ENCODE measurements at places on chromosomes 7 and 10. TPM values are rescaled to one million over a fixed set of nuclear protein-coding genes. Genes with fewer than 3 reads are reported as not detected.

GRCh38 chr7:26688388-26688787 lies 176.0 kb downstream of the SKAP2 start:
- no peak for DNase-seq

Gene SLC18A3
- total RNA-seq, result 0.12 TPM

DNA sequence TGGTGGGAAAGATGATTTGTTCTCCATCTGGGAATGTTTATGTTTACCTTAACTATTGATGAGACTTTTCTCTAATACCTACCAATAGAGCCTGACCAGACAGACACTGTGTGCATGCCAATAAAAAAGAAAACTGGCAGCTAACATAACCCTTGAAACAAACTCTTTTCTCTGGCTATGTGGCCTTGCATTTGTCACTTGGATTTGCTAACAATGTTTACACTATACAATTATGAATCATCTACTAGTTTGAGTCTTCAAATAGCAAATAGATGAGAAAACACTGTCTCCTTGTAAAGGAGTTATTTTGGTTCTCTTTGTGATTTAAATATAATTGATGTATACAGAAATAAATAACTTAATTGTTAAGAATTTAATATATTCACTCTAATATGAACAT lies 273.1 kb downstream of the SEMA3D start:
- no peak for DNase-seq

DNA sequence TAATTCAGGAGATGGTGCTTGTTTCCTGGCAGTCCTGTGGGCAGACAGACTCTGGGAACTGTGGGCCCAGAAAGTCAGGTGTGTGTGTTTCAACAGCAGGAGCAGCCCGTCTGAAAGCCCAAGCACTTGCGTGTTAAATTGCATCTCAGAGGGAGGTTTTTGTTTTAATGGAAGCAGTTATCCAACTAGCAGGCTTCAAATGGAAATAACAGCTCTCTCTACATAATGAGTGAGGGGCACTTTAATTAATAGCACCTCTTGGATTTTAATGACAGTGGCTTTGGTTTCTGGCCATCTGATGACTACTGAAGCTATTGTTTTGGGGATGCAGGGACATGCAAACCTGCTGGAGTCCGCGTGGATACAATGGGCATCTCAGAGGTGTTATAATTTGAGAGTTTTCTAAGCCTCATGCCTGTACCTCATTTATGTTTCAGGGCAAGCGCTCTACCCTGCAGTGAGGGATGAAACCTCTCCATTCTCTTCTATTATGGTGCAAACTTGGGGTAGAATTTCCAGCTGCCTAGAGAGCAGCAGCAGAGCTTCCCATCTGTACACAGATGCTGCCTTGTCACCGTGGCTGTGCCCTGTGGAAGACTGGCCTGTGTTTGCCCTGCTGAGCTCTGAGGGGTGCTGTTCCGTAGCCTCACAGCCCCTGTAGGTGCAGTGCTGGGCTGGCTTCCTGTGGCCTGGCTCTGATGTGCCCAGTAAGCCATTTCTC lies 206.6 kb upstream of the GPR26 start:
- peak; percentile 53 for DNase-seq

GRCh38 chr10:8633909-8634308 lies 579.4 kb downstream of the GATA3 start:
- DNase-seq, result no peak

DNA sequence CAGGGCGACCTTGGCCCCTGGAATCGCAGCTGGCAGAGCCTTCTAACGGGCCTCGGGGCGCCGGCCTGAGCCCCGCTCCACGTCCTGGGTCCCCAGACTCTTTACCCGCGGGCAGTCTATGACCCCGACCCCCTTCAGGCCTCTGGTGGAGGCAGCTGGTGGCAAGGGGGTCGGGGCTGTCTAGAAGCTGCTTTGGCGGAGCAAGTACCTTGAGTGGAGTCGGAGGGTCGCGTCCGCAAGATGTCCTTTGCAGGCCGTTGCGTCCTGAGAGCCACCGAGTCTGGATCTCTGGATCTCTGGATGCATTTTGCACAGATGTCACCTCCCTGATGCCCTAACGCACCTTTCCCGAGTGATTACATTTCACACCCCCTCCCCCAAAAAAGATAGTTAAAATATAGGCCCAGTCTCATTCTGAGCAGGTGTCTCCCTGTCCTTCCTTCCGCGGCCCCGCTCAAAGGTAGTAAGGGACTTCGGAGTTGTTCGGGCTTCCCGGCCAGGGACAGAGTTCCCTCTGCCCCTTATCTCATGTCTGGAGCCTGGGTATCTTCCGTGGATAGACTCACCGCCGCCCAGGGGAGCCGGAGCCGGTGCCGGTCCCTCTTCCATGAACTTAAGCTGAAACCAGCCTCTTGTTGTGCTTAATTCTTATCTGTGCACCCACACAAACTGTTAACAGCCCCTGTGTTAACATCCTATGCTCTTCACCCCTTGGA lies 457 bp downstream of the ACADSB start:
- peak; percentile 34 for DNase-seq

DNA sequence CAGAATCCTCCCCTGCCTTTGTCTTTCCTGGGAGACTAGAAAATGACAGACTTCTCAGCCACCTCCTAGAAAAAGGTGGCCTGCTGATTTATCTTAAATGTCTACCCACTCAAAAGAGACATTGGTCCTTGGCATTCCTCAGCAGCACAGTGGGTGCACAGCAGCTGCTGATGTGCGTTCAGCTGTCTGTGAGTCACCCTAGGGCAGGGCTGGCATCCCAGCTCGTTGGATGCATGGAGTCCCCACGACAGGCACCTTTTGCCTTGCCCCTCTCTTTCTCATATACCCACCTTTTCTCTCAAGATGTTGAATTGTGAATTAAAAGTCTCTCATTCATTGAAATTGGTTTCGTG lies 113.0 kb downstream of the DOCK1 start:
- DNase-seq, result no peak

- peak; percentile 64 for DNase-seq
Observed at GRCh38 chr7:114921631-114922025, 266 bp upstream of the MDFIC start.

DNA sequence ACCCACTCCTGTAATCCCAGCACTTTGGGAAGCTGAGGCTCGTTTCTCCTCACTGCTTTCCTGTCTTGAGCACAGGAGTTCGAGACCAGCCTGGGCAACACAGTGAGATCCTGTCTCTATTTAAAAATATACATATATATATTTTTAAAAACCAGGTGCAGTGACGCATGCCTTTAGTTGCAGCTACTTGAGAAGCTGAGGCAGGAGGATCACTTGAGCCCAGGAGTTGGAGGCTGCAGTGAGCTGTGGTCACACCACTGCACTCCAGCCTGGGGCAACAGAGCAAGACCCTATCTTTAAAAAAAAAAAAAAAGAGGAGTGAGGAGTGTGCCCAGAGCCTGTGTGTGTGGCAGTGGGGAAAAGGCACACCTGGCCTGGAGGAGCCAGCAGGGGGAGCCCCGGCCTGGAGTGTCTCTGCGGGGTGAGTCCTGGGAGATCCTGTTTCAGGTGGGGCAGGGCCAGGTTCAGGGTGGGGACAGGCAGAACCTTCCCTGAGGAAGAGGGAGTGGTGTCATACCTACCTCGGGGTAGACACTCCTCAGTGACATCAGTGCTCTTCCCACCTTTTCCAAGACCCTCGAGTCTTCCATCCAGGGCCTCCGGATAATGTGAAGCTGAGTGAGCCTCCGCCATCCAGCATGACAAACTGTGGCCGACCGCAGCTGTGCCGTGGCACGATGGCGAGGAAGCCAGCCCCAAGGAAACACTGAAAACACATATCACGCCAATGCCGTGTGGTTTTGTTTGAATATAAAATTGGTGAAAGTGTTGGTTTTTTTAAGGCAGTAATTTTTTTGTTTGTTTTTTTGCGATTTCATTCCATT lies 9.0 kb upstream of the ARPC1B start:
- peak; percentile 66 for DNase-seq

DNA sequence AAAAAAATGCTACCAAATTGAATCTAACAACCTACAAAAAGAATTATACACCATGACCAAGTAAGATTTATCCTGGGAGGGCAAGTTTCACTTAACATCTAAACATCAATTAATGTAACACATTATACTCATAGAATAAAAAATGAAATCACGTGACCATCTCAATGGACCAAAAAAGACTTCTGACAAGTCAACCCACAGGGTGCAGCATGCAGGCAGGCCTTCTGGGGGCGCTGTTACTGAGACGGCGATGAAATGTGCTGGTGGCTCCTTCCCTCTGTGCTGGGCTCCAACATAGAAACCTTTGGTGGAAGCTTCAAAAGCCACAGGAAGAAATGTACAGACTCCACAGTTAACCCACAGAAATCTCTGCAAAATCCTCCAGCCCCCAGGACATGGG lies 103.1 kb downstream of the INHBA start:
- peak; percentile 78 for DNase-seq

Gene WDFY4
- total RNA-seq, result not detected

DNA sequence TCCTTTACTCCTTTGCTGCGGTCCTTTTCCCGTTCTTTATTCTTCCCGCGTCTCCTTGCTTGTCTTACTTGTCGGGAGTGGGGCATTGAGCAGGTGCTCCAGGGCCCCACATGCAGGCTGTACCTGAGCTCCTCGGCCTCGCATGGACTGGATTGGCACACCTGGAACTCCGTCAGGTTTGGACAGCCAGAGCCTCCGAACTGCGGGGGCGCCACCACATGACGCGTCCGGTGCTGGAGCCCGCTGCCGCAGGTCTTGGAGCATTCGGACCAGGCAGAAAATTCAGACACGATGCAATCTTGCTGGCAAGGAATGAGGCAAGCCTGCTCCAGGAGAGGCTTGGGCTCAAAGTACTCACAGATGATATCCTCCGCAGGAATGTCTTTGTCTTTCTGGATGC lies 195.7 kb downstream of the THSD7A start:
- DNase-seq, result peak; percentile 27

Gene CUBN
- 1.8 TPM for total RNA-seq

All from GM23338 (cell line).